ENCODE measurements at places on chromosomes 4 and X.

GRCh38 chr4:168795346-168795745, 214.7 kb downstream of the CBR4 start:
- DNase-seq, result no peak

GRCh38 chrX:115588179-115588578, 27.2 kb downstream of the PLS3 start:
- DNase-seq, result no peak

DNA sequence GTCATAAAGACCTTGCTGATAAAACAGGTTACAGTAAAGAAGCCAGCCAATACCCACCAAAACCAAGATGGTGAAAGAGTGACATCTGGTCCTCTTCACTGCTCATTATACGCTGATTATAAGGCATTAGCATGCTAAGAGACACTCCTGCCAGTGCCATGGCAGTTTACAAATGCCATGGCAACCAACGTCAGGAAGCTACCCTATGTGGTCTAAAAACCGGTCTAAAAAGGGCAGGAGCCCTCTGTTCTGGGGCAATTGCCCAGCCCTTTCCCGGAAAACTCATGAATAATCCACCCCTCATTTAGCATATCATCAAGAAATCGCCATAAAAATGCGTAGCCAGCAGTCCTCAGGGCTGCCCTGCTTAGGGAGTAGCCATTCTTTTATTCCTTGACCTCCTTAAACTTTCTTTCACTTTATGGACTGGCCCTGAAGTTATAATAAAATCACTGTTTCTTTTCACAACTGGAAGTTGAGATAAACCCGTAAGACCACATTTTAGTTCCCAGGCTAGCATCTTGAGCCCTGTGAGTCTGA, 260.5 kb upstream of the FAT1 start:
- no peak for DNase-seq

GRCh38 chrX:150731795-150732194, 38.6 kb downstream of the MTMR1 start:
- no peak for DNase-seq

GRCh38 chrX:101287402-101287801, 3.7 kb downstream of the TAF7L start:
- no peak for DNase-seq

- DNase-seq, result no peak
Observed at GRCh38 chrX:50874876-50875275, 35.7 kb upstream of the BMP15 start.

- DNase-seq, result no peak
Observed at GRCh38 chr4:142984871-142985585, 138.9 kb upstream of the INPP4B start.

DNA sequence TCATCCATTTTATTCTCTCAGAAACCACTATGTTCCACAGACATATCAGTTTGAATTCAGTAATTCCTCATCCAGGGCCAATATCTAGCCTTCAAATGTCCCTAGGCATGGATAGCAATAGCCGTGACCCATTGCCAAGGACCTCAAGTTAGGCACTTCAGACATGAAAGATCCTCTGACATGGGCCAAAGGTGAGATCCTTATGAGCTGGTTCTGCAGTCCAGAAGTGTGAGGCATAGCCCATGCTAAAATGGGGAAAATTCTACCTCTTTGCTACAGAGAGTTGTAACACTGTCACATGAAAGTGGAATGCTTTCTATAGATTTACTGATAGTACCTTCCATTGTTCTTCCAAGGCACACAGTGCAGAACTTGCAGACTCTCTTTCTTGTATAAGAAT, 349.7 kb upstream of the GALNT7 start:
- no peak for DNase-seq

GRCh38 chrX:14064626-14065432, 35.1 kb upstream of the GEMIN8 start:
- no peak for DNase-seq

GRCh38 chr4:2617955-2618354, 81.5 kb downstream of the FAM193A start:
- no peak for DNase-seq

DNA sequence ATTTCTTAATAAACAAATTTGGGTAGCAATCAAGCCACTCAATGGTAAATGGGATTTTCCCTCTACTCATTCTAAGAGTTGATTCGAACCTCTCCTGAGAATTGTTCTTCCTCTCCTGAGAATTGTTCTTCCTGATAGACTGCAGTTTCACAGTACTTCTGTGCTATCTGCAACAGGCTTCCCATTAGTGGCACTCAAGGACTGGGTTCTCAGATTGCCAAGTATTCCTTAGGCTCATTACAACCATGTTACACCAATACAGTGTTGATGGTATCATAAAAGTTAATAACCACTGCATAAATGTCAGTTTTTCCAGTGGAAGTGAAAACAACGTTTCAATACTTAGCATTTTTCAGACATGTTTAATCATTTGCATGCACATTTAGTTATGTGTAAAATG, 201.6 kb downstream of the FRMPD4 start:
- no peak for DNase-seq

DNA sequence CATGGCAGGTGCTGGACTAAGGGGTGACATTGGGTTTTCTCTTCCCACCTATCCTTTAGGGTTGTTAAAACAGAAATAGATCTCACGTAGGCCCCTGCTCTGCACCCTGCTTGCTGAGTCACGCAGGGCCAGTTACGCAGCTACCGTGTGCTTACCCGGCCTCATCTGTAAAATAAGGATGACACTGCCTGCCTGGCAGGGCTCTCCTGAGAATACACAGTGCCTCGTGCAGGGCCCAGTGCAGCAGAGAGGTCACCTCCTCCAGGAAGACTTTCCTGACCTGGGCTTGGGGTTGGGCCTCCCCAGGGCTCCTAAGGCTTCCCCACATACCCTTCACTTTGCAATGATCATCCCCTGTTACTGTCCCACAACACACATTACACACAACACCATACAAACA, 33.6 kb upstream of the JAKMIP1 start:
- DNase-seq, result no peak

DNA sequence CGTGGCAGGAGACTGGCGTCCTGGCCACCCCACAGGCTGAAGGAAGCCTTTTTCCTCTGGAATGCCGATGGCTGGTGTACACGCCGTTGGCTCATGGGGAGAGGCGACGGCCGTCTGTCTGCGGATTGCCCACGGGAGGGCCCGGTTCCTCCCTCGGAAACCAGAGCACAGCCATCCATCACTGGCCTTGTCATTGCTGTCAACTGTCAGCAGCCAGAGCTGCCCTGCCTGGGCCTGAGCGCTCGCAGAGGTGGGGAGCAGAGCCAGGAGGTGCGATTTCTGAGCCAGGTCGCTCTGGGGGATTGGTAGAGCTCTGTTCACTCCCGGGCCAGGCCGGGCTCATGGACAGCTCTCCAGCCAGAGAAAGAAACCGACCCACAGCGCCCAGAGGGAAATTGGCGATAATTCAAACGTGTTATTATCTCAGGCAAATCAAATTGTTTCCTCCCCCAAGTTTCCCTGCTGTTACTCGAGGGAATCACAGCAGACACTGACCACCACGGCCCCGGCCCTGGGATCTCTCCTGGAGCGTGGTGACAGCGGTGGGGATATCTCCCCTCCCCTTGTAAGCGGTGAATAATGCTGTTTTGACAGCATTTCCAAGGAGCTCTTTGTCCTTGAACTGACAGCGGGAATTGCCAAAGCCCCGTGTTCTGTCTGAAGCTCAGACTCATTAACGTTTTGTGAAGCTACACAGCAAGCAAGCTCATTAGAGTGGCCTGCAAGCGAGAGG, 220.9 kb upstream of the PSAPL1 start:
- DNase-seq, result peak; percentile 32

- no peak for DNase-seq
Observed at GRCh38 chrX:150012647-150013381, 74.5 kb upstream of the EOLA2 start.

GRCh38 chr4:13656569-13657405, 29.3 kb upstream of the BOD1L1 start:
- DNase-seq, result peak; percentile 68

DNA sequence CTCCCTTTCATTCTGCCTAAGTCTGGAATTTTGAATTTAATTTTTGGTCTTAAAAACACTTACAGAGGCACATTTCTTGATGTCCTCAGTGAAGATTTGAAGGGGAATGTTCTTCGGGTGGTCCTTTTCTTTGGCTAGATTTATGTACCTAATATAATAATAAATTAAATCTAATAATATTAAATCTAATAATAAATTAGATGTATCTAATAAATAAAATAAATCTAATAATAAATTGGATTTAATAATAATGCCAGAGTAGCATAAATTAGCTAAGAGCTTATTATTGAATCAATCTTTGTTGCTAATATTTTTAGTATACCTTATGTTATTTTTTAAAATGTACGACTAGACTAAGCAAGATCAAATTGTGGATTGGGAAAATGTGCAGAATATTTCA, 39.8 kb downstream of the MAD2L1 start:
- DNase-seq, result no peak

DNA sequence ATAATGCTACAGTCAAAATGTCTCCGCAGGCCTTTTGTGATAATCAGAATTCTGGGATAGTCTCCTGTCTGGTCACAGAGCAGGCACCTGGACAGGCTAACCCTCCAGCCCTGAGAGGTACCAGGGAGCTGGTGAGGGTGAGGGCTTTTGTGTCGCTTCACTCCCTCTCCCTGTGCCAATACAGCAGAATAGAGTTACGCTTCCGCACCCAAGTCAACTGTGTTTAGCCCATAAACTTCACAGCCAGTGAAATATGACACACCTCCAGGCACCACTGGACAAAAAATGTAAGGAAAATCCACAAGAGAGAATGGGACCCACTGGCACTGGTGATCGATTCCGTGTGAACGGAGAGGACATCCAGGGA, 1.3 kb downstream of the GAK start:
- peak; percentile 15 for DNase-seq

DNA sequence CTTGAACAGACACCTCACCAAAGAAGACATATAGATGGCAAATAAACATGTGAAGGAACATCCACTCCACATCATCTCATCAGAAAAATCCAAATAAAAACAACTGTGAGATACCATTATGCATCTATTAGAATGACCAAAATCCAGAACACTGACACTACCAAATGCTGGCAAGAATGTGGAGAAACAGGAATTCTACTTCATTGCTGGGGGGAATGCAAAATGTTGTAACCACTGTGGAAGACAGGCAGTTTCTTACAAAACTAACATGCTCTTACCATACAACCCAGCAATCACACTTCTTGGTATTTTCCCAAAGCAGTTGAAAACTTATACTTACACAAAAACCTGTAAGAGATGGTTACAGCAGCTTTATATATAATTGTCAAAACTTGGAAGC, 38.2 kb upstream of the ANTXR2 start:
- DNase-seq, result no peak

DNA sequence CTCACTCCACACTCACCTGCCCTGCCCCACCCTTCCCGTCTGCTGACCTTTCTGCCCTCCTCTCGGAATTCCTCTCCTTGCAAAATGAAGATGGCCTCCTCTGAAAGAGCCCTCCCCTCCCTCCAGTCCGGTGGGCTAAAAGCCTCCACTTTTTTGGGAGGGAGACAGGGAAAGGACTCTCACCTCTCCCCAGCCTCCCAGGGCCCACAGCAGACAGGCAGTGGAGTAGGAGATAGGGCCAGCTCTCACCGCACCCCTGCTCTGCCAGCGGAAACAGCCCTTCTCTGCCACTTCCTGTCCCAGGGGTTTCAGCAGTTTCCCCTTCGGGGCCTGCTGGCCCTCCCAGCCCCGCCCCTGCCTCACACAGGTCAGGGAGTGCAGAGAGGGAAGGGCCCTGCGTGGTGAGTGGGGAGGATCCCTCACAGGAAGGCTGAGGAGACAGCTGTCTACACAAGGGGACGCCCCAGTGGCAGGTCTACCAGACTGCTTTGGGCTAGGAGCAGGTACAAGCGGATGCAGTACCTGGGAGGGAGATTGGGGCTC, 18.2 kb downstream of the ELF4 start:
- DNase-seq, result no peak

GRCh38 chr4:142752202-142752786, 93.8 kb downstream of the INPP4B start:
- peak; percentile 42 for DNase-seq

DNA sequence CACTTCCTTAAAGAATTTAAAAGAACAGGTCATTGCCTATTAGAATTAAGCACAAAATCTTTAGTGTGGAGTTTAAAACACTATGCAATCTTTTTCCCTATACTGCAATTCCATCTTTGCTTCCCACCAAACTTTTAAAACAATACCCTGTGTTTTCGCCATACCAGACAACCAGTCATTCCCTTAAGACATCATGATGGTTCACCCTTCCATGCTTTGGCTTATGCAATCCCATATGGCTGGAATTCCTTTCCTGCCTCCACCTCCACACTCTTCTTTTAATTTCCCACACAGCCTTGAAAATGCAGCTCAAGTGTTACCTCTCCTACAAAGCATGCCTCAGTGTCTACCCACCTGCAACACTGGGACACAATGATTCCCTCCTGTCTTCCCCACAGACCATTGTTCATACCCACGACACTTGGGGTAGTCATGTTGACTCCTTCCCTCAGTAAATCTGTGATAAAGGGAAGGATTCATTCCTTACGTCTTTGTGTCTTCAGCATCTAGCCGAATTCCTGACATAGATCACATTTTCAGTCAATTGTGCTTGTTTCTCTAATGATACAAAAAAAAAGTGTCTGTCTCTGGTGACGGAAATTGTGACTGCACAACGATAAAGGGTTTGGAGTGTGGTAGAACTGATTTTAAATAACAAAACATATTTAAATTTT, 166.3 kb downstream of the FNIP2 start:
- no peak for DNase-seq

- DNase-seq, result peak; percentile 37
Observed at GRCh38 chrX:136250191-136251040, 784 bp downstream of the MAP7D3 start.

DNA sequence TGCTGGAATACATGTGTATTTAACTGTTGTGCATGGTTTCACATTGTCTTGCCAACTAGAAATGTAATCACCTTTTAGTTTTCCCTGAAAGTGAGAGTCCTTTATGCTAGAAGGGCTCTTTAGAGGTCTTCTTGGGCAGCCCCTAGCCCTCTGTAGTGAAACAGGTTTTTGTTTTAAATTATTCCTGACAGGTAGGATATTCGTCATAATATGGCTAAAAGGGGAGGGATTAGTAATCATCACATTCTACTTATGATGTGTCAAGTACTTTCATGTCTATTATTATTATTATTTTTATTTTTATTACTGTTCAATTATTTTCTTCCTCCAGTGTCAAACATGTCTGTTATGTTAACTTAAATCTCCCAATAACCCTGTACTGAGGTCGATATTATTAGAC, 35.5 kb downstream of the MSN start:
- DNase-seq, result no peak

GRCh38 chr4:183504930-183505610, at the start of gene ING2:
TSS of gene ING2 (plus strand) at chr4:183505058. CDS start at chr4:183505196, 138 bp downstream.
- DNase-seq, result peak; percentile 65

DNA sequence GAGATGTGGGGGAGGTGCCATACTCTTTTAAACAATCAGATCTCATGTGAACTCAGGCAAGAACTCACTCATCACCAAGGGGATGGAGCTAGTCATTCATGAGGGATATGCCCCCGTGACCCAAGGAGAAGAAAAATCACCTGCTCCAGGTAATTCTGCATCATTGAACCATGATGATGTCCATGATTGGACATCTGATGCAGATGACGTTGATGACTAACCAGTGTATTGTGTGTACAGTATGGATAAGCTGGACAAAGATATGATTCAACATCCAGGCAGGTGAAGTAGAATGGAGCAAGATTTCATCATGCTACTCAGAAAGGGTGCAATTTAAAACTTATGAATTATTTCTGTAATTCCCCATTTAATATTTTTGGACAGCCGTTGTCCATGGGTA, 286.4 kb upstream of the SMIM31 start:
- no peak for DNase-seq

- DNase-seq, result no peak
Observed at GRCh38 chr4:20354120-20354519, 102.4 kb downstream of the SLIT2 start.

- DNase-seq, result no peak
Observed at GRCh38 chrX:109351557-109351956, 130.3 kb downstream of the GUCY2F start.

- peak; percentile 71 for DNase-seq
Observed at GRCh38 chr4:183823434-183823833, 81.7 kb upstream of the STOX2 start.

Data from left hindlimb (tissue), 1 donor.